ENCODE measurements at places on chromosomes 3 and 15.

- DNase-seq: no peak
Observed at GRCh38 chr3:39134305-39134704, 19.1 kb downstream of the CSRNP1 start.

GRCh38 chr15:77634266-77634962 is 1.7 kb upstream of the LINGO1 start:
- peak; percentile 47 for DNase-seq

GRCh38 chr3:46386205-46386604 is 15.5 kb downstream of the CCR5 start:
- DNase-seq: no peak

DNA sequence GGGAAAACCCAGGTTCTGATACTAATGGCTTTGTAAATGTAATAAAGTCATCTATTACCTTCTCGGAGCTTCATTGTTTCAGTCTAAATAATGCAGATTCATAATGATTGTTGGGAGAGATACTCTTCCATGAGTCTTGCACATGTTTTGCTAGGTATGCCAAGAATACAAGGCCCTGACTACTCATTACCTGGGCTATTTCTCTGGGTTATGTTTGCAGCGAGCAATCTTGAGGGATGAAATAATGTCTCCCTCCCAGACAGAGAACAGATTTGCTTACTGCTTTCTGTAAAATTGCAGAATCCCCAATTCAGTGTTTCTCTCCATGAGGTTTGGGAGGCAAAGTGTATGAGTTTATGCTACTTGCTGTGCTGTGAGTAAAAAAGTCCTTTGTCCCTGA is 6.2 kb upstream of the CLASP2 start:
- DNase-seq: no peak

DNA sequence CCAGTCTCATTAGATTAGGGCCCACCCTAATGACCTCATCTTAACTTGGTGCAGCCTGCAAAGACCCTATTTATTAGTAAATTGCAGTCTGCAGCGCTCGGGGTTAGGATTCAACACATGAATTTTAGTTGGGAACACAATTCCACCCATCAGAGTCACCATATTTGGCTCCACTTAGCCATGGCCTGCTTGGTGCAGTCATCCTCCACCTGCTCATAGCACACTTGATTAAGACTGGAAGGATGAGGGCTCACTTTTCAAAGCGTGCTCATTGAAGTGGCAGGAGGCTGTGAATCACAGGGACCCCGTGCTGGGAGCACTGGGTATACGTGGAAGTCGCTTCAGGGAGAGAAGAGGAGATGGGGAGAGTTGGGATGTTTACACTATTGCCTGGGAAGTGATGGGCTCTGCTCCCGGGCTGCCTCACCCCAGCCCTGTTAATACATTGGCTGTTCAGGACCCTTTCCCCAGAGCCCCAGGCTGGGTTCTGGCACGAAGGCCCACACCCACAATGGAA is 68.2 kb downstream of the ASB7 start:
- no peak for DNase-seq

- DNase-seq: no peak
Observed at GRCh38 chr15:74978503-74978902, 16.9 kb upstream of the SCAMP5 start.

- no peak for DNase-seq
Observed at GRCh38 chr3:13634151-13634550, 85.2 kb downstream of the FBLN2 start.

DNA sequence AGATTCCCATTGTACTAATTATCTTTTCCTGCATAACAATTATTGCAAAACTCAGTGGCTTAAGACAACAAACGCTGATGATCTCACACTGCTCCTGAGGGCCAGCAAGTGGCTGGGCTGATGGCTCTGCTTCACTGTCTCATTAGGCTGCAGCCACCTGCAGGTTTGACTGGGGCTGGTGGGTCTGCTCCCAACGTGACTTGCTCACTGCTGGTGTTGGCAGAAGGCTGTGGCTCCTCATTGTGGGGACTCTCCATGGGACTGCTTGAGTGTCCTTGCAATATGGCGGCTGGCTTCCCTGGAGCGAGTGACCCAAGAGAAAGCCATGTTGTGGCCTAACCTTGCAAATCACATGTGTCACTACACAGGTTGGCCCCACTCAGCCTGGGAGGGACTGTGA is 71.1 kb downstream of the PLXNA1 start:
- no peak for DNase-seq

GRCh38 chr15:65336493-65337435 is 32.3 kb downstream of the RNU5B-1 start:
- no peak for DNase-seq

GRCh38 chr3:71348831-71349230 is 234.7 kb downstream of the FOXP1 start:
- no peak for DNase-seq

DNA sequence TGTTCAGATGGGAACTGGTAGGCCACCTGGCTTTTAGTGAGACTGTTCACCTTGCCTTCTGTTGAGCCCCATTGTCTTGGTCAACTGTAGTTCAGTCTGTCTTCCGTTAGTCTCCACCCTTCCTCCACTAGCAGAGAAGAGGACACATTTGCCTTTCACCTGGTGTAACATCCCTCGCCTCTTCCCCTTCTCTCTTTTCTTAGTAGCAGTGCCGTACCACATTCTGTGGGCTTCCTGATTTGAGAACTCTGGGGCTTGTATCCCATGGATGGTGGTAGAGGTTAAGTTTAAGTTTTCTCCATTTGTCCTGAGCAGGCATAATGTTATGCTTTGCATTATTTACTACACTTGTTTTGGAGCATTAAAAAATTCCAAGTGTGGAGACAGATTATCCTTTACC is 49.3 kb downstream of the RAB7A start:
- no peak for DNase-seq

DNA sequence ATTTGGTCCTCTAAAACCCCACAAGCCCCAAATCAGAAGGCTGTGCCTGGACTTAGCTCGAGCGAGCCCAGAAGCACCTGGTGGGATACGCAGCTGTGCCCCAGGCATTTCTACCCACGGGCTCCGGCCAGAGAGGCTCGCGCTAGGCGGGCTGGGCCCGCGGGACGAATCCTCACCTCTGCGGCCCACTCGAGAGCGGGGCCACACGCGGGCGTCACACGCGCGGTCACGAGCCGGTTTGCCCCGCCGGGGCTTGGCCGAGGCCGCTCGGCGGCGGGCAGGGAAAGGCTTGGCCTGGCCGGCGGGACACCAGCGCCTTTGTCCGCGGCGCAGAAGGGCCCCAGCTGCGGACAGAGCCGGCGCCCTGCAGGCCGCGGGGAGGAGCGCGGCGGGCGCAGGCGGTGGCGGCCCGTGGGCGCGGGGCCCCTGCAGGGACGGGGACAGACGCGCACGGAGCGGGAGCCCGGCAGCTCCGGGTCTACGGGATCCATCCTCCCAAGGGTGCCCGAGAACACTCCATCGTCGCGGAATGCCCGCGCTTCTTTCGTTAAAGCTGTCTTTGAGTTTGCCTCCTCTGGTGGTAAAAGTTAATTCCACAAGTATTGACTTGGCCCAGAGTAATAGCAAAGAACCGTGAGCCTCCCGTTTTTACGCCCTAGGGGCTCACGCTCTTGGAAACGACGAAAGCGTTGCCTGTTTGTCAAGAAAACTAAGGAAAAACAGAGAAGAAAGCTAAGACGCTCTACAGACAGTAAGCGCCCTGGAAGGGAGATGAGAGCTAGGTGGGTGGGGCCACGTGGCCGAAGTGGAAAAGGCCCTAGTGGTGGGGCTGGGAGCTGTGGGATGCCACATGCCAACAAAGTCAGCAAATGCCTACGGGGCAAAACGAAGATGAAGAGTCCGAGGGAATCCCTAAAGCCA is 26.4 kb downstream of the TYRO3 start:
- DNase-seq: peak; percentile 29

DNA sequence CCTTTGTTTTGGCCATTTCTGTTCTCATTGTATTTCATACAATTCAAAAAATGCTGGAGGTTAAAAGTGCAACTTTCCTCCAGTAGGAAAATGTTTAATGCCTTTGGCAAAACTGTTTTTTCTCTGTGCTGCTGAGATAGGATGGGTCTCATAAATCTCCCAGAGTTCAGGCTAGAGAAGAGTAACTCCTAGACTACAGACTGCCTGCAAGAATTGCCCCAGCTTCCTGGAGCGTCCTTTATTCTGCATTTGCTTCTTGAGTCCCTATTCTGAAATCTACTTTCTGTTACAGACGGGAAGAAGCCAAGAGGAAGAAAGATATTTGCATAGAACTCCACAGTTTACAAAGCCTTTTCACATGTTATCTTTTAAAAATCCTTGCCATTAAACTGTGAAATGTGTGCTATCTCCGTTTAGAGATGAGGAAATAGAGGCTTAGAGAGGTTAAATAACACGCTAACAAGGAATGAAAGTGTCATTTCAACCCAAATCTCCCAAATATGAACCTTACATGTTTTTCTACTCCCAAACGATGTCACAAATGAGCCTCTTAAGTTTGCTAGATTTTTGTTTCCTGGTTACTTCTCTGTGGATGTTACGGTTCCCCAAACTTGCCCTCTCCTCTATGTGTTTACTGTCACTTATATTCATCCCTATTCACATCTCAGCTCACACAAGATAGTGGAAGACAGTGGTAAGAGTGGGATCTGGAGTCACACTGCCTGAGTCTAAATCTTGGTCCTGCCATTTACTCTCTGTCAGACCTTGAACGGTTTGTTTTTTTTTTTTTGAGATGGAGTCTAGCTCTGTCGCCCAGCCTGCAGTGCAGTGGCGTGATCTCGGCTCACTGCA is 17.4 kb downstream of the NANOGP8 start:
- DNase-seq: no peak

DNA sequence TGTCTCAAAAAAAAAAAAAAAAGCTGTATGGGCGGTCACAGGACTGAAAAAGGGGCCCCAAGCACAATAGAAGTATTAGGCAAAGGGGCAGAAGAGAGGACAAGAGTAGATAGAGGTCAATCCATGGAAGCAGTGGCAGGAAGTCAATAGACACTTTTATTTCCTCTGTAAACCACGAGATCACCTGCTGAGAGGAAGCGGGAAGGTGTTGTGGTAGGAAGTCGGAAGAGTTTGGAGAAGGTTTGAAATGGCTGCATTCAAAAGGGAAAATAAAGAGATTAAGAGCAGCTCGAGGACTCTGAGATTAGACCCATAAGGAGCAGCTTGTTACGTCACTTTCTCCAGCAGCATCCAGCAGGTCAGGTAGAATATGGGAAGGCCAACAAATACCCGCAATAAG is 14.2 kb upstream of the ZNF148 start:
- peak; percentile 6 for DNase-seq

DNA sequence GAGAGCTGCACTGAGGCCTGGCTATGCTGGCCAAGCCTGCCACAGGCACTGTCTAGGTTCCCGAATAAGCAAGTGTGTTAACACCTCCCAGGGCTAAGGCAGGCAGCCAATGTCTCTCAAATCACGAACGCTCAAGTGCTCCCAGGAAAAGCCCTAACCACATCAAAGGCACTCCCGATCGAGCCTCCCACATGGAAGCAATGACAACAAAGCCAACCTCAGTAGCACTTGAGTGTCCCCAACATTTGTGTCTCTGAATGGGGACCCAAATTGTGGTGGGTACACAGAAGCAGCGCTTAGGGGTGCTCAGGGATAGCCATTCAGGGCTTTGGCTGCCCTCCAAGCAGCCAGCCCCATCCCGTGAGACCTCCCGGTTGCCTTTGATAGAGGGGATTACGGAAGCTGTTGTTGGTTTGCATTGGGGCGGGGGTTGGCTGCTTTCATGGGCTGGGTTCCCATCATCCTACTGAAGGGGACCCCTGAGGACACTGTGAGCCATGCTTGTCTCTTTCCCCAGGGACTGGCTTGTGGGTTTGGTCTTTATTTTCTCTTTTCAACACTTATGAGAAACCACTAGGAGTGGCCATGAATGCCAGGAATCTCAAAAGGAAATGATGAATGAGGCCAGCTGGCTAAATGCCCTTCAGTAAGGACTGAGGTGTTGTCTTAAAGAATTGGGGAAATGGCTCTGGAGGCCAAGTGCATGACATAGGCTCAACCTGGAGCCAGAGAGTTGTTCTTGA is 234.1 kb upstream of the FEZF2 start:
- no peak for DNase-seq

DNA sequence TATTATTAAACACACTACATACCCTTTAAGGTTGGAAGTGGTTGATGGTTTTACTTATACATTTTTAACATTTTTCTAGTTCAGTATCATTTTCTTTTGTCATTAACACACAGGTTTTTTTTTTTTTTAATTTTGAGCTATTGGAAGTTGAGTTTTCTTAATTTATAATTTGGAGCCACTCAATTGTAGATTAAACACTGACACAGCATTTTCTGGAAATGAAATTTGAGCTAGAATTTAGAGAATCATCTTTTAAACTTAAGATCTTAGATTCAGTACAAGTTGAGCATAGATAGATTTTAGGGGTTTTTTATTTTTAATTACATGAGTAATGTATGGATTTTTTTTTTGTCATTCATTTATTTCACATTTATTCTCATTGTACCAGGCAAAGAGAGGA is 35.0 kb downstream of the RASA2 start:
- no peak for DNase-seq

GRCh38 chr3:58998476-58999117 is 51.2 kb downstream of the CFAP20DC start:
- no peak for DNase-seq

GRCh38 chr15:80640531-80641121 is 54.5 kb upstream of the ABHD17C start:
- DNase-seq: no peak

- no peak for DNase-seq
Observed at GRCh38 chr3:183857863-183858262, 26.8 kb downstream of the PARL start.

- no peak for DNase-seq
Observed at GRCh38 chr3:109553591-109554371, 216.4 kb upstream of the DPPA4 start.

DNA sequence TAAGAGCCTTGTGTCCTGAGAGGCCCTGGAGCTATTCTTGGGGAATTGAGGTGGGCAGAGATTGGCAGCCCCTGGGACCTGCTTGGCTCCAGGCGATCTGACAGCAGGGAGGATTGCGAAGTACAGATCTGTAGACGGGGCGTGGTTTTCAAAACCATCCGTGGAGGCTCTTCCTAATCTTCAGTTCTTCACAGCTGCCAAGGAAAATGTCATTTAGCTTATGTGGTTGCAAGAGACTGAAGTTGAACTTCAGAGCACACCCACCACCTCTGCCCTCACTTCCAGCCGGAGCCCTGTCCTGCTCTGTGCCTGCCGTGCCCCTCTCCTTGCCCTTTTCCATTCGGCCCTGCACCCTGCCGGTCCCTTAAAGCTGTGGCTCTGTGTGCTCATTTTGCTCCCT is 12.9 kb downstream of the NISCH start:
- DNase-seq: no peak

DNA sequence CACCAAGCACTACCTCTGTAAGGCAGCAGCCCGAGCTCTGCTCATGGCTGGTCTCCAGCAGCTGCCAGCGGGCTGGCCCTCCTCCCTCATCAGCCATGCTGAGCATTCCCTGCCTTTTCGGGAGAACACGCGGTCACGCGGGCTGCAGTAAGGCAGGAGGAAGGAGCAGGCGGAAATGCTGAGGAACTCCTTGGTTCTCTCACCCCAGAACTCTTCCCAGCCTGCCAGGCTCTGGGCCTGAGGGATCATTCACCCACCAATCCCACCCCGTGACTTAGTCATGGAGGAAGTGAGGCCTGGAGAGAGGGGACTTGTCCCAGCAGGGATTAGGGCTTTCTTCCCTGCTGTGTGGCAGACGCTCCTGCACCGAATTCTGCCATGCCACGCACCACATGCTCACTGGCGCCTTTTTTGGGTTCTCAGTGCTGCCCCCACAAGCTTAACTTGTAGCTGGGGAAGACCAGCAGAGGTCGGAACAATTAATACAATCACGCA is 42.9 kb upstream of the RPL32 start:
- DNase-seq: no peak

Data from CD4-positive, alpha-beta T cell treated with Interleukin-12 subunit alpha and Interleukin-12 subunit beta, for 1 hour (primary cell).